ENCODE measurements at places on chromosomes 11 and 22. TPM values are rescaled to one million over a fixed set of nuclear protein-coding genes. Genes with fewer than 3 reads are reported as not detected.
A peak's percentile ranks its signal among the peaks of the same experiment; 100 is the strongest.

DNA sequence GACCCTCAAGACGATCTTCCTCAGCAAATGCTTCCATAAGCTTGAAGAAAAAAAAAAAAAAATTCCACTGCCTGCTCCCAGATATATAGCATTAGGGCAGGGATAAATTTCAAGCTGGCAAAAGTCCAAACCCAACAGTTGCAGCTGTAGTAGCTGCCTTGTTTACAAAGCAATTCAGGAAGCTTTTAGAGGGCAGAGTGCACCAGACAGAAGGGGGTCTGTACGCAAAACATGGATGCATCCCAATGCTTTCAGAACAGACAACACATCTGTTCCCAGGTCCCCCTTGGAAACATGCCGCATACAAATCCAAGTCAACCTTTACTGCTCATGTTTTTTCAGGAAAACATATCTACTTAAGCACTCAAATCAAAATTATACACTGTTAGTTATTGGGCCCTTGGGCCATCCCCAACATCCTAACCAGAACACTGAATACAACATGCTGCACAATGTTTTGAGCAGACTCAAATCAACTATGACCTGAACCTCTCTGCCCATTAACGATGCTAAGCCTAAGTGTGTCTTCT is 94.5 kb downstream of the CADM1 start:
- H3K4me1 ChIP-seq: peaks cover 36% of the 10 kb centered on the region
- H3K4me3 ChIP-seq: no peak overlapping the region
- DNase-seq: peak; percentile 3

DNA sequence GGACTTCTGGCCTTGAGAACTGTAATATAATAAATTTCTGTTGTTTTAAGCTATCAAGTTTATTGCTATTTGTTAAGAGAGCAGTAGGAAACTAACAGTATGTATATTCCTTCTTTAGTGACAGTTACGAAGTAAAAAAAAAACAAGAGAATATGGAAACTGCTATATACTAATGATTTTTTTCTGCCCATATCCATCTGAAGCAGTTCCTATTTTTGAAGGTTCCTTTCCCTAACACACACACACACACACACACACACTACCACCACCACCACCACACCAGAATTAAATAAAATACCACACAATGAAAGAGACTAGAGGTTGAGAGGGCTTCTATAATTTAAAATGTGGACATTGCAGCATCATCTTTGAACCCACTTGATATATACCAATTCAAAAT is 44.4 kb upstream of the CARD18 start:
- no peaks in the 10 kb centered on the region for H3K4me1 ChIP-seq
- no peaks in the 10 kb centered on the region for H3K27me3 ChIP-seq
- H3K36me3 ChIP-seq: no peaks in the 10 kb centered on the region

DNA sequence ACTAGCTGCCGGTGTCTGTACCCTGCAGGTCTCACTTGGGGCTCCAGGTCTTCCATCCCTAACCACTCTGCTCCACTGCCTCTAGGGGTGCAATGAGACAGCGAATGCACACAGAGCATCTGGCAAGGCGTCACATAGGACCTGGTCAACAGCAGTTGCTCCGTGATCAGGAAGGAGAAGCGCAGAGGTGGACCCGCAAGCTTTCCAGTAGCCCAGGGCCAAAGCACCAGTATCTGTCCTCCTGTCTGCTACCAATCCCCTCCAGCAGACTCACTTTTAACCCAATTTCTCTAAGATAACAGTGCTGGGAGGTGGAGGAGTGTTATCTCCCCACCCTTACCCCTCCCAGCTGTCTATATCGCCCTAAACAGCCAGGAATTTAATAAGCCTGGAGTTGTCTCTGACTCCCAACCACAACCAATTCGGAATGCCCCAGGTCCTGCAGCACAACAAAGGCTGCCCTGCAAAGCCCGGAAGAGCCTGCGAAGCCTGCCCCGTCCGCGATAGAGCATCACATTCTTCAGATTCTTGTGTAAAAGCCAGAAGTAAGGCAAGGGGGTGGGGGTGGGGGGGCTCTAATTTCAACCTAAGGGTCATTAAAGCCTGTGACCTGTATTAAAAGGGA is 19.3 kb downstream of the MYH9 start:
- no peaks in the 10 kb centered on the region for H3K27me3 ChIP-seq
- H3K4me3 ChIP-seq: no peak overlapping the region
- DNase-seq: peak; percentile 56
- no peaks in the 10 kb centered on the region for H3K36me3 ChIP-seq
- H3K4me1 ChIP-seq: peaks cover 97% of the 10 kb centered on the region

Gene DBX1
- total RNA-seq: not detected

GRCh38 chr22:29768052-29768693 is 1.0 kb downstream of the UQCR10 start:
- no peak overlapping the region for H3K27ac ChIP-seq
- H3K27me3 ChIP-seq: no peaks in the 10 kb centered on the region
- H3K4me1 ChIP-seq: peaks cover 21% of the 10 kb centered on the region
- H3K36me3 ChIP-seq: peaks cover 11% of the 10 kb centered on the region
- H3K4me3 ChIP-seq: peak overlapping the region; percentile 76

- H3K36me3 ChIP-seq: peaks cover 25% of the 10 kb centered on the region
- H3K4me3 ChIP-seq: no peak overlapping the region
- H3K27me3 ChIP-seq: no peaks in the 10 kb centered on the region
- no peaks in the 10 kb centered on the region for H3K4me1 ChIP-seq
These were observed 66.5 kb downstream of the PICALM start for GRCh38 chr11:86002431-86002830.

Gene VPREB3
- not detected for total RNA-seq

DNA sequence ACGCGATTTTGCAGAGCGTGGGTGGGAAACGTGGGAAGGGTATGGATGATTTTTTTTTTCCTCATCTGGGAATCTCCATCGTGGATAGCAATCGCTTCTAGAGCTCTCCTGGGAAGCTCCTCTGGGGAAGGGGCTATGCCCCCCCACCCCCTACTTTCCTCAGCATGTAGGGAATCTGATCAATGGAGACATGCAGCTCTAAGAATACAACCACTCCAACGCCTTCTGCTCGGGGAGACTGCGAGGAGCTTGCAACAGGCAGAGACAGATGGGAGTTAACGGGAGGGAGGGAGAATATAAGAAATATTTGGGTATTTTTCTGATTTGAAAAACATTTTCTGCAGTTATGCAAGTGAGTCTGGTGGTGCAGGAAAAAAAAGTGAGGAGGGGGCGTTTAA is 104.6 kb upstream of the HSD17B12 start:
- H3K4me1 ChIP-seq: peaks cover 47% of the 10 kb centered on the region
- H3K27ac ChIP-seq: no peak overlapping the region
- peaks cover 46% of the 10 kb centered on the region for H3K27me3 ChIP-seq
- H3K4me3 ChIP-seq: peak overlapping the region; percentile 13
- DNase-seq: no peak
- no peaks in the 10 kb centered on the region for H3K36me3 ChIP-seq

- H3K4me1 ChIP-seq: no peaks in the 10 kb centered on the region
- H3K27me3 ChIP-seq: no peaks in the 10 kb centered on the region
- DNase-seq: no peak
- no peaks in the 10 kb centered on the region for H3K36me3 ChIP-seq
These were observed 102.4 kb upstream of the FIBIN start for GRCh38 chr11:26891501-26891900.

DNA sequence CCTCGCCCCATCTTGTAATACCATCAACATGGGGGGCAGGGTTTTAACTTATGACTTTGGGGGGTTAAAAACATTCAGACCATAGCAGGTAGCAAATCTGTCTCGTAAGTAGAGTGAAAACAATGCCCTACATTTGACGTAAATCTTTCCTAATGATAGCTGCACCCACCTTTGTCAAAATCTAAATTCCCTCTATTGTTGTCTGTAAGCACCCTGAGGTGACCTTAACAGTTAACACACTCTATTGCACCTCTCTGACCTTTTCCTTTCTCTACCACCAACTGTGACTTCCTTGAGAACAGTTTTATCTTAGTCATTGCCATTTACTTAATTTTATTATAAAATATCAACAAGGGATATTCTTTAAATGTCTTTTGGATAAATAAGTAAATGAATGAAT is 1024.9 kb upstream of the CNTN5 start:
- no peaks in the 10 kb centered on the region for H3K27me3 ChIP-seq
- H3K36me3 ChIP-seq: no peaks in the 10 kb centered on the region
- H3K4me3 ChIP-seq: no peak overlapping the region
- DNase-seq: no peak

GRCh38 chr22:32761251-32761903 is 40.1 kb upstream of the TIMP3 start:
- peak overlapping the region; percentile 49 for H3K27ac ChIP-seq
- DNase-seq: no peak
- H3K4me3 ChIP-seq: no peak overlapping the region
- no peaks in the 10 kb centered on the region for H3K36me3 ChIP-seq
- H3K4me1 ChIP-seq: peaks cover 33% of the 10 kb centered on the region
- no peaks in the 10 kb centered on the region for H3K27me3 ChIP-seq

- peaks cover 67% of the 10 kb centered on the region for H3K4me1 ChIP-seq
- no peak for DNase-seq
- no peak overlapping the region for H3K4me3 ChIP-seq
- H3K27me3 ChIP-seq: no peaks in the 10 kb centered on the region
These were observed 93.0 kb downstream of the SWAP70 start for GRCh38 chr11:9756878-9757277.

- no peaks in the 10 kb centered on the region for H3K27me3 ChIP-seq
- H3K36me3 ChIP-seq: no peaks in the 10 kb centered on the region
- no peaks in the 10 kb centered on the region for H3K4me1 ChIP-seq
These were observed 35.5 kb upstream of the SLC22A24 start for GRCh38 chr11:63179432-63180041.

Gene KCNK4
- total RNA-seq: not detected

DNA sequence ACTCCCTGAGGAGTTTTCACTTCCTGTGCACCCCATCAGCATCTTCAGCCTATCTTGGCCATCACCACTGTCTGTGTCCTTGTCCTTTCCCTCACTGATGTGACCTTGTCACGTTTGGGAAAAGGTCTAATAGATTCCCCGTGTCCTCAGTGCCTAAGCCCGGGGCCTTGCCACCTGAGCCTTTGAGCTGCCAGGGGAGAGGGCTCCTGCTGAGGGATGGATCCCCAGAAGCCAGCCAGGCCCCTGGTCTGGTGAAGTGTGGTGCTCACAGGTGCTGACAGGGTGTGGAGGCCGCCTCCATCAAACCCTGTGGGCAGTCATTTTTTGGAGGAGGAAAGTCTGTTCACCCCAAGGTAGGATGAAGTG is 47.2 kb downstream of the GAB4 start:
- no peak for DNase-seq
- no peak overlapping the region for H3K4me3 ChIP-seq
- no peak overlapping the region for H3K27ac ChIP-seq
- H3K36me3 ChIP-seq: no peaks in the 10 kb centered on the region
- H3K27me3 ChIP-seq: no peaks in the 10 kb centered on the region

Gene KLHDC7B
- not detected for total RNA-seq

- no peak overlapping the region for H3K27ac ChIP-seq
- H3K4me1 ChIP-seq: peaks cover 77% of the 10 kb centered on the region
- no peaks in the 10 kb centered on the region for H3K27me3 ChIP-seq
- no peak for DNase-seq
These were observed 9.0 kb upstream of the FTH1 start for GRCh38 chr11:61976420-61976800.

- H3K36me3 ChIP-seq: peaks cover 45% of the 10 kb centered on the region
- H3K4me1 ChIP-seq: no peaks in the 10 kb centered on the region
- peak; percentile 15 for DNase-seq
- H3K27me3 ChIP-seq: no peaks in the 10 kb centered on the region
These were observed 11.9 kb downstream of the SHISA8 start for GRCh38 chr22:41902932-41903421.

- no peak overlapping the region for H3K27ac ChIP-seq
- H3K4me1 ChIP-seq: peaks cover 8% of the 10 kb centered on the region
- no peaks in the 10 kb centered on the region for H3K27me3 ChIP-seq
- peak; percentile 60 for DNase-seq
- H3K4me3 ChIP-seq: no peak overlapping the region
These were observed 563 bp downstream of the BID start for GRCh38 chr22:17773606-17774205.

Gene BMAL1
- 52.6 TPM for total RNA-seq

DNA sequence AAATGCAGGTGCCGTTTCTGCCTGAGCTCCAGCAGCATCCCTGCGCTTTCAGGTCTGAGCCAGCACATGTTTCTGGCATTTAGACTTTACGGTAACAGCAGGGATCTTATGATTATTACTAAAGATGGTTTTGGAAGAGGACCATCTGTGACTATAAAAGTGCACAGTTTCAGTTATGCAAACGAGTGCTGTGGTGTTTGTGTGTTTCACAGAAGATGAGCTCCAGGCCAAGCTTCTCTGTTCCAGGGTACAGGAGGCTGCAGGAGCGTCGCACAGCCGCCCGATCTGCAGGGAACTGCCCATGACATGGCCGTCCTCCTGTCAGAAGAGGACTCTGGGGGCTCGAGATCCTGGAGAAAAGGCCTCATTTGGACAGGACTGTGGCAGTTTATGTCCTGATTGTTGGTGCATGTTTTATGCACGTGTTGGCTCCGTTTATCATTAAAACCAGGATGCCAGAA is 297.3 kb downstream of the TBC1D22A start:
- no peak for DNase-seq
- H3K4me1 ChIP-seq: no peaks in the 10 kb centered on the region
- no peak overlapping the region for H3K4me3 ChIP-seq
- no peaks in the 10 kb centered on the region for H3K27me3 ChIP-seq
- no peak overlapping the region for H3K27ac ChIP-seq

DNA sequence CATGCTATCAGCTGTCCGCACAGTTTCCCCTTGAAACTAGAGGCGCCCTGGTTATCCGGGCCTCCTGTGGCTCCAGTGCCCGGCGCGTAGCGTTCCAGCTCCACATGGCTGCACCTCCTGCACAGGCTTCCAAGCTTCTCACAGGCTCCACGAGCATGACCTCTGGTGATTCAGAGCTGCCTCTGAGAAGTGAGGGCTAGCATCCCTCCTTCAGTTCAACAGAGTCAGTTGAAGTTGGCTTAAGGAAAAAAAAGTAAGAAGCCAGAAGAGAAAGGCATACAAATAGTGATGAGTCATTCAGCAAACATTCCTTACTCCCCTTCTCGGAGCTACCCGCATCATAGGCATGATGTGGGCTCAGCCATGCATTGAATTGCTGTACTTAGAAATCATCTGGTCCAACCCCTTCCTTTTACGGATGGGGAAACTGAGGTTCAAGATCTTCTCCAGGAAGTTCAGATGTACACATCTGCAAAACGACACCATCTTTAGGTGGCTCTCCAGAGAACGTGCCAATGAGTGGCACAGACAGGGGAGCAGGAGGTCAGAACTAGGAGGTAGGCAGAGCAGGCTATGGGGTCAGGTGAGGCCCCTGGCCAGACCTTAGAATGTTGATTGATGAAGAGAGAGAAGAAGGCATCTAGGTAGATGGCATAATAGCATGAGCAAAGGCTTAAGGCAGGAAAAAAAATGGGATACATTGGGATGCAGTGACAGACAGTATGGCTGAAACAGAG is 216.3 kb upstream of the TBCEL start:
- no peaks in the 10 kb centered on the region for H3K36me3 ChIP-seq
- H3K27ac ChIP-seq: no peak overlapping the region
- no peaks in the 10 kb centered on the region for H3K27me3 ChIP-seq
- H3K4me3 ChIP-seq: no peak overlapping the region
- DNase-seq: peak; percentile 34
- no peaks in the 10 kb centered on the region for H3K4me1 ChIP-seq

Data from thyroid gland (tissue), 4 donors.